ENCODE measurements at places on chromosomes 4 and X. TPM values are rescaled to one million over a fixed set of nuclear protein-coding genes. Genes with fewer than 3 reads are reported as not detected.

The SRP72 gene
- total RNA-seq, result 43.4 TPM

The GAGE12E gene
- not detected for total RNA-seq

The UBL4A gene
- total RNA-seq, result 48.4 TPM

The PDE5A gene
- total RNA-seq, result 20.0 TPM

The MAGEE2 gene
- not detected for total RNA-seq

The MSANTD1 gene
- total RNA-seq, result 1.1 TPM

The GYPE gene
- total RNA-seq, result 0.32 TPM

The MAGEA2B gene
- not detected for total RNA-seq

The OPHN1 gene
- 4.7 TPM for total RNA-seq

The NMU gene
- not detected for total RNA-seq

The CXorf49 gene
- not detected for total RNA-seq

The FGG gene
- not detected for total RNA-seq

The LRCH2 gene
- total RNA-seq, result 1.2 TPM

The LIMCH1 gene
- 291 TPM for total RNA-seq

The FAM184B gene
- 0.03 TPM for total RNA-seq

The UGT2B17 gene
- total RNA-seq, result not detected

The RIPPLY1 gene
- not detected for total RNA-seq

The CSAG1 gene
- total RNA-seq, result not detected

The TEX13A gene
- total RNA-seq, result not detected
